ENCODE measurements at places on chromosomes 11 and 22.

GRCh38 chr11:126465573-126466188 lies 110.2 kb downstream of the ST3GAL4 start:
- H3K27ac ChIP-seq = no peak overlapping the region
- no peaks in the 10 kb centered on the region for H3K27me3 ChIP-seq
- H3K36me3 ChIP-seq = no peaks in the 10 kb centered on the region

DNA sequence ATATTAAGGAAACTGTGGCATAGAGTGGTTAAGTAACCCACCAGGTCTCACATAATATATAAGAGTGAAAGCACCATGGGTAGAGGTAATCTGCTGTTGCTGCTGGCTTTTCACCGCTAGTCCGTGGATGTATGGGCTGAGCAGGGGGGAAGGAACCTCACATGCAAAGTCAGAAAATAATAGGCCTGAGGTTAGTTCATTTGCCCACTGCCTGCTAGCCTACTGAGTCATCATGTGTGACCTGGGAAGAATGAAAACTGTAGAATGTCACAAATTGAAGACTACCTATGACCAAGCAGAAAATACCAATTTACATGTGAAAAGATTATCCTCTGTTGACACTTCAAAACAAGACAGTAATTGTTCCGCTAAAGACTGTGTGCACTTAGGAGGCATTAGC lies 560.1 kb upstream of the FAT3 start:
- no peaks in the 10 kb centered on the region for H3K36me3 ChIP-seq
- no peak overlapping the region for H3K27ac ChIP-seq
- no peak for DNase-seq
- no peaks in the 10 kb centered on the region for H3K27me3 ChIP-seq

- DNase-seq = no peak
- H3K36me3 ChIP-seq = no peaks in the 10 kb centered on the region
- no peaks in the 10 kb centered on the region for H3K27me3 ChIP-seq
- H3K4me3 ChIP-seq = no peak overlapping the region
Observed at GRCh38 chr22:20203552-20204201, 52.8 kb upstream of the CCDC188 start.

GRCh38 chr11:70778883-70779282 lies 380.6 kb downstream of the CTTN start:
- H3K36me3 ChIP-seq = no peaks in the 10 kb centered on the region
- H3K27me3 ChIP-seq = no peaks in the 10 kb centered on the region
- DNase-seq = no peak
- H3K4me1 ChIP-seq = no peaks in the 10 kb centered on the region
- H3K4me3 ChIP-seq = no peak overlapping the region

Measured in vagina (tissue), 2 donors.